GM12891 (cell line): ENCODE measurements at places on chromosomes 2 and 18.

DNA sequence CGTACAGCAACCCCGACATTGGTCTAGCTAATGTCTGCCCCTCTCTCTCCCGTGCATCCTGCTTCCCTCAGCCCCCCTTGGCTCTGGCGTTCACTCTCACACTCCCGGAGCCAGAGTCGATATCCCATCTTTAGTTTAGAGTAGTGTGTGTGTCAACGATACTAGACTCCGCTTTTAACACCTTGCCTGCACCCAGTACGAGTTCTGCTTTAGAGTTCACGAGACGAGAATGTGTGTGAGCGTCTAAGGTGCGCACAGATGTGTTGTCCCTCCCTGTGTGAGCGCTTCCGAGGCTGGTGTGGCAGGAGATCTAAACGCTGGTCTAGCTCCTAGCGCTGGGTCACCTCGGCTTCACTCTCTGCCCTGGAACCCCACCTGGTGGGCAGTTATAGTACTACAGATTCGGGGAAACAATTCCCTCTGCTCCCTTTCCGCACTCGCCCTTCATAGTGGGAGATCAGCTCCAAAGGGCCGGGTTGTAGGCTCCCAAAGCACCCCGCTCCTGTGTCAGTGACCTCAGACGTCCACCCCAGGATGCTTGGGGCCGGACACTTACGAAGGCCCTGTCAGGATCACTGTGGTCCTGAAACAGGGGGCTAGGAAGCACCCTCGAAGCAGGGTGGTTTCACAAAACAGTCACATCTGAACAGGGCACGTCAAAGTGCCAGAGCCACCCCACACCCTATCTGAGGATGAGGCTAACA lies 2.6 kb upstream of the CYP26B1 start:
- no peak for DNase-seq

DNA sequence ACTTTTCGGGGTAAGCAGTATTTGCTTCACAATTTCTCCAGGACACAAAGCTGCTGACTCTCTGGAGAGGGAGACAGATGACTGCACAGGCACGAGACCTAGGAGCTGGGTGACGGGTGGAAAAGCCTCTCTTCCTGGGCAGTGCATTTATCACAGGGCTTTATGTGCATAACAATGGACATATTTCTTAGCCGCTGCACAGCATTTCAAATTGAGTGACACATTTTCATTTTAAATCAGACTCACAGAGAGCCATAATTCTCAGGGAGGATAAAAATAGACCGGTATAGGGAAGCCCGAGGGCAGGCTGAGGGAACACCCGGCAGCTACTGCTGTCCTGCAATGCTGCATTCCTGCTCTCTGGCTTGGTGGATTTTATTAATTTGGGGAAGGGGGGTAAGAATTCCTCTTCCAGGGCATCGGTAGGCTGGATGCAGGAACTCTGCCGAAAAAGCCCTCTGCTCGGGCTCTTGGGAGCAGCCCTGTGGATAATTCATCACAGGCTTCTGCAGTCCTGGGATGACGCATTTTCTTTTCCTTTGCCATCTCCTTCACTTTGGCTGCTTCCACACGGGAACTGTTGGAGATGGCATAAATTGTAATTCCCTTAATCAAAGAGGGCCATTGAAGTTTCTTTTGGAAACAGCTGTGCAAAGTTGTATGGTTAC lies 108.1 kb upstream of the ACAA2 start:
- no peak for DNase-seq

- DNase-seq, result no peak
These were observed 2.1 kb downstream of the RHBDD1 start for GRCh38 chr2:226837787-226838603.

DNA sequence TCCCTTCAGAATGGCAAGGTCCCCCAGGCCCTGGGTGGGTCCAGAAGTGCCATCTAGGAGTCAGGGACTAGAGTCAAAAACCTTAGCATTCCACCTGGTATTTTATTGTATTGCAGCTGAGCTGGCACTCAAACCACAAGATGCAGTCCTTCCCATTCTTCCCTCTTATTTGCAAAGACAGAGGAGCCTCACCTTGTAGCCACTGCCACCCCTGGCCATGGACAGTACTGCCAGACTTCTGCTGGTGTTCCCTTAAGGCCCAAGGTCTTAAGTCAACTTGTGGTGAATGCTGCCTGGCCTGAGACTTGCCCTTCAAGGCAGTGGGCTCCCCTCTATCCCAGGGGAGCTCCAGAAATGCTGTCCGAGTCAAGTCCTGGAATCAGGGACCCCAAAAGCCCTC lies 6.9 kb downstream of the UGT1A10 start:
- DNase-seq, result no peak

GRCh38 chr2:123648956-123649355 lies 376.1 kb upstream of the CNTNAP5 start:
- no peak for DNase-seq

- no peak for DNase-seq
These were observed 137.2 kb downstream of the ACKR3 start for GRCh38 chr2:236706803-236707202.

DNA sequence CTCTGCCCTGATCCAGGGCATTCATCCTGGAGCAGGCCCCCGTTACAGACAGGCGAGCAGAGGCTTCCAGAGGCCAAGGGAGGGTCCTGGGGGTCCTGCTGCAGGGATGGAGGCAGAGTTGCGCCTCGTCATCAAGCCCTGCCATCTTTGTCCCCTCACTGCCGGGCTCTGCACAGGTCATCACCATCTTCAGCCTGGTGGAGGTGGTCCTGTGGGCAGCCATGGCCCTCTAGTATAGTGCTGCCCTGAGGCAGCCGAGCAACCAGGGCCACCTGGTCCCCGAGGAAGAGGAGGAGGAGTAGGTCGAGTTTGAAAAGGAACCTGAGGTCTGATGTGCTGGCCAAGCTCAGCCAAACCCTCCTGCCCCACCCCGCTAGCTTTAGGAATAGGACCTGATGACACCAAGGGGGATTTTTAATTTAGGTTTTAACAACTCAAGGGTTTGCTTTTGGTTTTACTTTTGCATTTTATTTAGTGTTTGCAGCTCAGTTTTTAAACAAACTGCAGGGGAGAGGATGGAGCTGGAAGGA lies 8.8 kb upstream of the ALPI start:
- no peak for DNase-seq

- DNase-seq, result no peak
These were observed 76.3 kb downstream of the ACTR3 start for GRCh38 chr2:113966171-113966570.

DNA sequence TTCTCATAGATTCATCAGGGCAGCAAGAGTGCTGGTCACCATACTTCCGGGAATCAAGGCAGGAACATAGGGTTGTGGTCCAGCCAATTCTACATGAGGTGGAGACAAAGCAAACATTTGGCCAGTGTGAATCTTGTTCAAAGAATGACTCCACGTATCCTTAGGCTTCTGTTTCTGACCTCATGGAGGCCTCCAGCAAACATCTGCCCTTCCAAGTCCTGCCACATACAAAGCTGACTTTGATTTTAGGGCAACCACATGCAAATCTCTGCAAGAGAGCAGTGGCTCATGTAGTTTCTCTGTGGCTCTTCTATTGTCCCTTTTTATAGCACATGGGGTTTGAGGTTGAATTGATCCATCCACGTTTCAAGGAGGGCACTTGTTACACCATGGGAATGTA lies 132.1 kb upstream of the MMADHC start:
- no peak for DNase-seq

- no peak for DNase-seq
These were observed 10.9 kb upstream of the GULP1 start for GRCh38 chr2:188280811-188281222.

DNA sequence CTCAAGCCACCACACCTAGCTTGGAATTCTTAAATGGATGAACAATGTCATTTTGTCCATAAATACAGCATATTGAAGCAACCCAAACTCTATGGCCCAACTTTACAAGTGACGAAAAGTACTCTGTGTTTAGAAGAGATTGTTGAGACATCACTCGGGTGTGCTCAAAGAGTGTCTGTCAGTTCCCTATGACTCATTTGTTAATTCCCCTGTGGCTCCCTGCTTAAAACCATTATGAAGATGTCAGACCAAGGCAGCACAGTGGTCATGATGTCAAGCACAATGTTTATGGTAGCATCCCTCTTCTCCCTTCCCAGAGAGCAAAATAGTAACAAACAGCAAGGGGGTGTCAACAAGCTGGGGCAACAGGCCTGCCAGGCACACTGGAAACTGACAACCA lies 3.0 kb downstream of the LYG1 start:
- DNase-seq, result no peak

DNA sequence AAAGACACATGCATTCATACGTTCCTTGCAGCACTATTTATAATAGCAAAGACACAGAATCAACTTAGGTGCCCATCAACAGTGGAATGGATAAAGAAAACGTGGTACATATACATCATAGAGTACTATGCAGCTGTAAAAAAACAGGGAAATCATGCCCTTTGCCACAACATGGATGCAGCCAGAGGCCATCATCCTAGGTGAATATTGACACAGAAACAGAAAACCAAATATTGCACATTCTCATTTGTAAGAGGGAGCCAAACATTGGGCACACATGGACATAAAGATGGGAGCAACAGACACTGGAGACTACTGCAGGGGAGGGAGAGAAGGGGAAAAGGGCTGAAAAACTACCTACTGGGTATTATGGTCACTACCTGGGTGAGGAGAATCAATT lies 73.5 kb downstream of the SESTD1 start:
- no peak for DNase-seq

DNA sequence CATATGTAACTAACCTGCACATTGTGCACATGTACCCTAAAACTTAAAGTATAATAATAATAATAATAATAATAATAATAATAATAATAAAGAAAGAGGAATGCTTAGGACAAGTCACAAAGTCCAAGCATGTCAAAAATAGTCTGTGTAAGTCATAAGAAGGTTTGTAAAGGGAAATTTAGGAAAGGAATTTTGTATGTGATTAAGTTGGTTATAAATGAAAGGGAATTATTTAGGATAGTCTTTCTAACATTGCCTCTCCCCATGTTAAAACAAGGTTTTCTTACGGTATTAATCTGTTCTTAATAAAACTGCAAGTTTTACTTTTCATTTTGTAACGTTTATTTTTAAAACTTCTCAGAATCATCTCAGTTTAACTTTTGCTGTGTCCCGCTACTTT lies 62.8 kb downstream of the SESTD1 start:
- no peak for DNase-seq

- no peak for DNase-seq
These were observed 13.6 kb upstream of the NARS1 start for GRCh38 chr18:57635003-57635822.

GRCh38 chr2:58925676-58926081 lies 684.6 kb upstream of the FANCL start:
- DNase-seq, result no peak

- no peak for DNase-seq
These were observed 124.2 kb upstream of the ITGB6 start for GRCh38 chr2:160324161-160324800.
